ENCODE measurements at places on chromosomes 11 and 22. TPM values are rescaled to one million over a fixed set of nuclear protein-coding genes. Genes with fewer than 3 reads are reported as not detected.

Gene PDGFD
- not detected for total RNA-seq

Gene FREY1
- total RNA-seq, result 3.9 TPM

Gene SYT8
- total RNA-seq, result not detected

Gene PTGDR2
- 1.4 TPM for total RNA-seq

Gene GGTLC3
- not detected for total RNA-seq

Gene ANO9
- total RNA-seq, result 88.2 TPM

Gene OR10G6
- not detected for total RNA-seq

Gene GTF2H1
- total RNA-seq, result 50.6 TPM

Gene CRYBA4
- total RNA-seq, result not detected

Gene OR5A1
- total RNA-seq, result not detected

Gene ALG8
- total RNA-seq, result 51.2 TPM

Gene OR8D1
- not detected for total RNA-seq

- H3K27ac ChIP-seq, result peak overlapping the region; percentile 95
- DNase-seq, result no peak
- H3K4me3 ChIP-seq, result no peak overlapping the region
- H3K36me3 ChIP-seq, result no peaks in the 10 kb centered on the region
- H3K4me1 ChIP-seq, result peaks cover 31% of the 10 kb centered on the region
- no peaks in the 10 kb centered on the region for H3K27me3 ChIP-seq
Observed at GRCh38 chr11:75507571-75507970, 18.2 kb downstream of the GDPD5 start.

- no peak overlapping the region for H3K27ac ChIP-seq
- no peaks in the 10 kb centered on the region for H3K36me3 ChIP-seq
- peaks cover 13% of the 10 kb centered on the region for H3K4me1 ChIP-seq
- peaks cover 5% of the 10 kb centered on the region for H3K27me3 ChIP-seq
- no peak overlapping the region for H3K4me3 ChIP-seq
- no peak for DNase-seq
Observed at GRCh38 chr11:74417379-74417804, 19.2 kb upstream of the PGM2L1 start.

DNA sequence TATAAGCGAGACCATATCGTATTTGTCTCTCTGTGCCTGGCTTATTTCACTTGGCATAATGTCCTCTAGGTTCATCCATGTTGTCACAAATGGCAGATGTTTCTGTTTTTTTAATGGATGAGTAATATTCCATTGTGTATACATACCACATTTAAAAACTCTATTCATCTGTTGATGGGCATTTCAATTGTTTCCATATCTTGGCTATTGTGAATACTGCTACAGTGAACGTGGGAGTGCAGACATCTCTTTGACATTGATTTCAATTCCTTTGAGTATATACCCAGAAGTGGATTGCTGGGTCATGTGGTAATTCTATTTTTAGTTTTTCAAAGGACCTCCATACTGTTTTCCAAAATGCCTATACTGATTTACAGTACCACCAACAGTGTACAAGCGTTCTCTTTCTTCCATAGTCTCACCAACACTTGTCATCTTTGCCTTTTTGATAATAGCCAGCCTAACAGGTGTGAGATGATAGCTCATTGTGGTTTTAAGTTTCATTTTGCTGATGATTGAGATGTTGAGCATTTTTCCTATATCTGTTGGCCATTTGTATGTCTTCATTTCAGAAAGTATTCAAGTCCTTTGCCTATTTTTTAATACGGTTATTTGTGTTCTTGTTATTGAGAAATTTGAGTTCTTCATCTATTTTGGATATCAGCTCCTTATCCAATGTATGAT lies 194.7 kb upstream of the E2F8 start:
- no peak for DNase-seq
- H3K4me1 ChIP-seq, result no peaks in the 10 kb centered on the region
- no peak overlapping the region for H3K4me3 ChIP-seq
- H3K36me3 ChIP-seq, result no peaks in the 10 kb centered on the region
- H3K27ac ChIP-seq, result no peak overlapping the region
- H3K27me3 ChIP-seq, result peaks cover 24% of the 10 kb centered on the region

GRCh38 chr11:115256397-115257197 lies 247.6 kb downstream of the CADM1 start:
- H3K27me3 ChIP-seq, result no peaks in the 10 kb centered on the region
- H3K27ac ChIP-seq, result no peak overlapping the region
- no peak for DNase-seq
- H3K36me3 ChIP-seq, result no peaks in the 10 kb centered on the region
- H3K4me3 ChIP-seq, result no peak overlapping the region

DNA sequence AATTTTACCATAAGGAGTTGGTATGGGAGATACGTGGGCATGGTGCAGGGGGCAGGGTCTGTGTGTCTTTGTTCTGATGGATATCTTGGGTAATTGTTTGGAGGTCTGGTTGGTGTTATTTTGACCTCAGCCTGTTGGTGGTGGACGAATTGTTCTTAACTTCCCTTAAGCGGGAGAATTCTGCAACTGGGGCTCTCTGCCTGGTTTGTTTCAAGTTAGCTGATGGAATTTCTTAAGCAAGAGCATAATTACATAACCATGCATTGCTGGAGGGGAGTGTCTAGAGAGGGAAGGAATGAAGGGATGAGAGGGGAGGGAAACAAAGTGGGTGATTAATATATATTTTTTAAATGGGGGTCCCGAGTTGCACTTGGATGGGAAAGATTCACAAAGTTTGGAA lies 908.5 kb upstream of the RAG2 start:
- no peak overlapping the region for H3K27ac ChIP-seq
- H3K27me3 ChIP-seq, result no peaks in the 10 kb centered on the region
- peaks cover 1% of the 10 kb centered on the region for H3K4me1 ChIP-seq
- no peak for DNase-seq

GRCh38 chr11:100827934-100828661 lies 141.0 kb downstream of the ARHGAP42 start:
- no peak overlapping the region for H3K4me3 ChIP-seq
- no peaks in the 10 kb centered on the region for H3K36me3 ChIP-seq
- DNase-seq, result no peak

- H3K27ac ChIP-seq, result no peak overlapping the region
- H3K4me1 ChIP-seq, result no peaks in the 10 kb centered on the region
- DNase-seq, result no peak
- H3K36me3 ChIP-seq, result no peaks in the 10 kb centered on the region
- H3K27me3 ChIP-seq, result no peaks in the 10 kb centered on the region
Observed at GRCh38 chr22:26942637-26942957, 285.2 kb downstream of the MIAT start.

GRCh38 chr11:73942010-73942409 lies 8.8 kb upstream of the DNAJB13 start:
- no peaks in the 10 kb centered on the region for H3K4me1 ChIP-seq
- H3K27ac ChIP-seq, result no peak overlapping the region
- no peak overlapping the region for H3K4me3 ChIP-seq

- peaks cover 94% of the 10 kb centered on the region for H3K36me3 ChIP-seq
- H3K27ac ChIP-seq, result no peak overlapping the region
- DNase-seq, result no peak
- no peak overlapping the region for H3K4me3 ChIP-seq
- peaks cover 6% of the 10 kb centered on the region for H3K4me1 ChIP-seq
Observed at GRCh38 chr11:121575250-121575962, 122.6 kb upstream of the SORL1-AS1 start.

- H3K27ac ChIP-seq, result peak overlapping the region; percentile 80
- H3K36me3 ChIP-seq, result peaks cover 14% of the 10 kb centered on the region
- H3K4me3 ChIP-seq, result peak overlapping the region; percentile 69
Observed at GRCh38 chr11:11155962-11156815, 196.9 kb downstream of the CSNK2A3 start.

DNA sequence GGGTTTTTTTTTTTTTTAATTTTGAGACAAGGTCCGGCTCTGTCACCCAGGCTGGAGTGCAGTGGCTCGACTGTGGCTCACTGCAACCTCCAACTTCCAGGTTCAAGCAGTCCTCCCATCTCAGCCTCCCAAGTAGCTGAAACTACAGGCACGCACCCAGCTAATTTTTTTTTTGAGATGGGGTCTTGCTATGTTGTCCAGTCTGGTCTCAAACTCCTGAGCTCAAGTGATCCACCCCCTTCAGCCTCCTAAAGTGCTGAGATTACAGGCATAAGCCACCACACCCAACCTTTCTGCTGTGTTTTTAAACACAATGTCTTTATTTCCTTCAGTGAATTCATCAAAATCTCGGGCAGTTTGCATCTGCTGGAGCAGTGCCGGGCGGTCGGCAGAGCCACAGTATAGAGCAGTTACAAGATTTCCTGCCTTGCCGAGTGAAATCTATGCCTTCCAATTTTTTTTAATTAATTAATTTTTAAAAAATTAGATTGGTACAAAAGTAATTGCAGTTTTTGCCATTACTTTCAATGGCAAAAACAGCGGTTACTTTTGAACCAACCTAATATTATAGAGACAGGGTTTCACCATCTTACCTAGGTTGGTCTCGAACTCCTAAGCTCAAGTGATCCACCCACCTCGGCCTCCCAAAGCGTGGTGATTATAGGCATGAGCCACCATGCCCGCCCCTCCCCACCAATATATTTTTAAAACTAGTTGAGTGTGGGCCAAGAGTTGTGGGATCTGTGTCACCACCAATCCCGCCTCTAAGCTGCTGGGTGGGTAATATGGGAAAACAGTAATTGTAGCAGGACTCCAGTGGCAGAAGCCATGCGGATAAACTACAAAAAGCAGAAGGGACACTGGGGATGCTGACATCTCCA lies 2.7 kb upstream of the ACY3 start:
- H3K4me3 ChIP-seq, result no peak overlapping the region
- peaks cover 3% of the 10 kb centered on the region for H3K36me3 ChIP-seq
- DNase-seq, result no peak
- H3K4me1 ChIP-seq, result peaks cover 27% of the 10 kb centered on the region
- peaks cover 7% of the 10 kb centered on the region for H3K27me3 ChIP-seq
- H3K27ac ChIP-seq, result no peak overlapping the region

GRCh38 chr11:118596224-118597146 lies 10.9 kb upstream of the PHLDB1 start:
- H3K4me3 ChIP-seq, result no peak overlapping the region
- H3K27ac ChIP-seq, result peak overlapping the region; percentile 4
- H3K27me3 ChIP-seq, result no peaks in the 10 kb centered on the region
- H3K4me1 ChIP-seq, result peaks cover 17% of the 10 kb centered on the region
- DNase-seq, result no peak
- peaks cover 48% of the 10 kb centered on the region for H3K36me3 ChIP-seq

DNA sequence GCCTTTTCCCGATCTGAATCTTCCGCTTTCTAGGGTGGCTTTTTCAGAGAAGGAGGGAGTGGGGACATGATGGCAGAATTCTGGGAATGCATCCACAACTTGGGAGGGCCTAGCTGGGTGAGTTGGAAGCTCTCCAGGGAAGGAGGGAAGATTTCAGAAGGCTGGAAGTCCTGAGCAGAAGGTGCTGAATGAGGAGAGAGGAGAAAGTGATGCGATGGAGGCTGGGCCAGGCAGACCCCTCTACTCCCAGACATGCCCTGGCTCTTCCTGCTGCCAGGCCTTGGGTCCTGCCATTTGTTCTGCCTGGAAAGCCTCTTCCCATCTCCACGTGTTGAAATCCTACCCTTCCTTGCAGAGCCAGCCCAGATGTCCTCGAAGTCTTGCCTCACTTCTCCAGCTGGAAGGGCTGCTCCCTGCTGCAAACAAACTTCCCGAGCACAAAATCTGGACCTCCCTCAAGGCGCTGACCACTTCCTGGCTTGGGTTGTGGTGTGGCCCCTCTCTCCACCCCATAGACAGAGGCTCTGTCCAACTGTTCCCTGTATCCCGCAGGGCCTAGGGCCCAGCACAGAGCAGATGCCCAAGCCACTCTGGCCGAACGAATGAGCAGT lies 16.8 kb downstream of the LRRC32 start:
- no peak for DNase-seq
- peaks cover 20% of the 10 kb centered on the region for H3K27me3 ChIP-seq
- no peaks in the 10 kb centered on the region for H3K36me3 ChIP-seq
- no peaks in the 10 kb centered on the region for H3K4me1 ChIP-seq
- H3K27ac ChIP-seq, result no peak overlapping the region

- no peak for DNase-seq
- H3K4me1 ChIP-seq, result no peaks in the 10 kb centered on the region
- H3K36me3 ChIP-seq, result no peaks in the 10 kb centered on the region
- H3K27ac ChIP-seq, result no peak overlapping the region
- H3K27me3 ChIP-seq, result no peaks in the 10 kb centered on the region
Observed at GRCh38 chr11:92413757-92414513, 189.3 kb downstream of the FAT3 start.

DNA sequence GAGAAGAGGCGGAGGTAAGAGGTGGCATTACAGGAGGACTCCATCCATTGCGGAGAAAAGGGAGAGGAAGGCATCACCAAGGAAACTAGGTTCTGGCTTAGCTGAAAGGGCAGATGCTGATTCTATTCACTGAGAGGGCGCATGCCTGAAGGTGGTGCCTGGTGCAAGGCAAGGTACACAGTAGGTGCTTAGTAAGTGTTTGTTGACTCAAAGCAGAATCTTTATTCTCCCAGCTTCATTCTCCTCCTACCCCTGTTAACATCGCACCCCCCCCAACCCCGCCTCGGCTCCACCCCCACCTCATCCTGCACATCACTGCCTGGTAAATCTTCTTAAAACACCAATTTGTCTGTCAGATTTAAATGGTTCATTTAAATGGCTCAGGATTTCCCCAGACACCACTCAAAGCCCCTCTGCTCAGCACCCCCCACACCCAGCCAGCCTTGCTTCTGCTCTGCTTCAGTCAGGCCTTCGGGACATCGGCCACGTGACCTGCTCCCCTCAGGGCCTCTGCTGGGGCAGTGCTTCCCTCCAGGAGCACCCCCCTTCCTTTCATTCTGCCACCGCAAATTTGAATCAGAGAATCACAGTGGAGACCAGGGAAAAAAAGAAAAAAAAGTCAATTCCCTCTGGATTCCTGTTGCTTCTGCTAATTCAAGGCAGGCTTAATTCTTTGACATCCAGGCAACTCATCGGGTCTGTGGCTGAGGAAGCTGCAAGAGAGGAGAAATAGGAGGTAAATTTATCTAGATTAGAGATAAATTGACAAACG lies 17.8 kb upstream of the RCN1 start:
- H3K27me3 ChIP-seq, result peaks cover 16% of the 10 kb centered on the region
- H3K4me3 ChIP-seq, result no peak overlapping the region
- no peak for DNase-seq
- no peak overlapping the region for H3K27ac ChIP-seq

DNA sequence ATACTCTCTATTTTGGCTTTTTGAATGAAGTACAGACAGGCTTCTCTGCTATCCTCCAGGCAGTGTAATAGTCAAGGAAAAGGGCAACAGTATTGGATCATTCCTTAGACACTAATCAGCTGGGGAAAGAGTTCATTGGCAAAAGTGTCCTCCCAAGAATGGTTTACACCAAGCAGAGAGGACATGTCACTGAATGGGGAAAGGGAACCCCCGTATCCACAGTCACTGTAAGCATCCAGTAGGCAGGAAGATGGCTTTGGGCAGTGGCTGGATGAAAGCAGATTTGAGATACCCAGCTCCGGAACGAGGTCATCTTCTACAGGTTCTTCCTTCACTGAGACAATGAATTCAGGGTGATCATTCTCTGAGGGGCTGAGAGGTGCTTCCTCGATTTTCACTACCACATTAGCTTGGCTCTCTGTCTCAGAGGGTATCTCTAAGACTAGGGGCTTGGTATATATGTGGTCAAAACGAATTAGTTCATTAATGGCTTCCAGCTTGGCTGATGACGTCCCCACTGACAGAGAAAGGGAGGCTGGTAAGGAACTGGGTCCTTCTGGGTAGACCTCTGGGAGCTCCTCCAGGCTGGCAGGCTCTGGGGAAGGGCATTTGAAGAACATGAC lies 5.2 kb downstream of the XBP1 start:
- peaks cover 72% of the 10 kb centered on the region for H3K36me3 ChIP-seq
- peaks cover 72% of the 10 kb centered on the region for H3K4me1 ChIP-seq
- no peak overlapping the region for H3K4me3 ChIP-seq
- no peak for DNase-seq

GRCh38 chr11:110000850-110001249 lies 92.3 kb upstream of the ZC3H12C start:
- no peak for DNase-seq
- no peak overlapping the region for H3K27ac ChIP-seq
- H3K4me1 ChIP-seq, result no peaks in the 10 kb centered on the region
- no peak overlapping the region for H3K4me3 ChIP-seq

Measured in activated CD4-positive, alpha-beta T cell treated with anti-CD3 and anti-CD28 coated beads, Interleukin-2, amount 10 ng/mL, durations not matched to agents 7 days and 5 days (primary cell).